ENCODE measurements at places on chromosomes 12 and 14. TPM values are rescaled to one million over a fixed set of nuclear protein-coding genes. Genes with fewer than 3 reads are reported as not detected.

Gene CHGA
- not detected for total RNA-seq

Gene CLEC14A
- 20.2 TPM for total RNA-seq

Gene TSPAN19
- total RNA-seq: not detected

Gene SSPN
- 62.8 TPM for total RNA-seq

Gene MUCL1
- not detected for total RNA-seq

Gene TEX52
- total RNA-seq: not detected

Gene KRT71
- total RNA-seq: not detected

Gene MYO1H
- not detected for total RNA-seq

Gene OR6C2
- total RNA-seq: not detected

Gene LBHD2
- not detected for total RNA-seq

Gene NR4A1
- total RNA-seq: 17.5 TPM

Gene OR4E2
- not detected for total RNA-seq

All from psoas muscle (tissue), 8 donors.